ENCODE measurements at places on chromosomes 4 and X. TPM values are rescaled to one million over a fixed set of nuclear protein-coding genes. Genes with fewer than 3 reads are reported as not detected.

PDE5A gene
- 6.4 TPM for total RNA-seq

DNA sequence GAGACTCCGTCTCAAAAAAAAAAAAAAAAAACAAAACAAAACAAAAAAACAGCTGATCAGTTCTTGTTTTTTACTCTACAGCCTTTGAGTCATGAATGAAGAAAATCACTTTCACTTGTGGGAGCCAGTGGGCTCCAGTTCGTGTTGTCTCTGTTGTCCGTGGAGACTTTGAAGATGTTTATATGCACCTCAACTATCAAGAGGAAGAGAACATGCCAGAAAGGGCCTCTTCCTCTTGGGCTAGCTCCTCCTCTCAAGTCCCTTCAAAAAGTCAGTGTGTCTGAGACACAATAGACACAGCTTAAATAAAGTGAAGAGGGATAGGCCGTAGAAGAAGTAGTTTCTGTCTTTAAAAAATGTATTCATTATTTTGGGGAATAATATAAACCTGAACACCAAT, 182.7 kb downstream of the KDR start:
- no peak for DNase-seq

DNA sequence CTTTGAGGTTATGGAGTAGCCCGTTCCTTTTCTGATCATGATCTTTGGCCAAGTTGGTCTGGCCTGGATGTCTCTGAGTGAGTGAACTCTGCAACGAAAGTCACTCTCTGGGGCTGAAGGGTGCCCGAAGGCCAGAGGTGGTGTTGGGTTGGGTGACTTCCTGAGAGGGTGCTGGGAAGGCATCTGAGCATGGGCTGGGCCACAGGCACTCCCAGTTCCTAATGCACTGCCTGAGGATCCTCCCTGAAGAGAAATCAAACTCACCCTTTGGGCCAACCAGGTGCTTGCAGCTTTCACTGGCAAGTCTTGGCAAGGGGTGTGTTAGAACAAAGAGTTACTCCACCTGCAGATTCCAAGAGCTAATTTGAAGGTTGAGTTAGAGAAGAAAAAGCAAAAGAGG, 66.4 kb upstream of the SCML1 start:
- DNase-seq: no peak

GRCh38 chr4:113292371-113293042, 243.1 kb downstream of the ANK2 start:
- DNase-seq: no peak

GRCh38 chr4:175414602-175415001, 397.5 kb downstream of the GPM6A start:
- DNase-seq: no peak

GRCh38 chr4:152159773-152160172, 376.1 kb downstream of the FBXW7 start:
- DNase-seq: no peak
